Liver (tissue), 10 donors: ENCODE measurements at places on chromosomes 1 and 21. TPM values are rescaled to one million over a fixed set of nuclear protein-coding genes. Genes with fewer than 3 reads are reported as not detected.

DNA sequence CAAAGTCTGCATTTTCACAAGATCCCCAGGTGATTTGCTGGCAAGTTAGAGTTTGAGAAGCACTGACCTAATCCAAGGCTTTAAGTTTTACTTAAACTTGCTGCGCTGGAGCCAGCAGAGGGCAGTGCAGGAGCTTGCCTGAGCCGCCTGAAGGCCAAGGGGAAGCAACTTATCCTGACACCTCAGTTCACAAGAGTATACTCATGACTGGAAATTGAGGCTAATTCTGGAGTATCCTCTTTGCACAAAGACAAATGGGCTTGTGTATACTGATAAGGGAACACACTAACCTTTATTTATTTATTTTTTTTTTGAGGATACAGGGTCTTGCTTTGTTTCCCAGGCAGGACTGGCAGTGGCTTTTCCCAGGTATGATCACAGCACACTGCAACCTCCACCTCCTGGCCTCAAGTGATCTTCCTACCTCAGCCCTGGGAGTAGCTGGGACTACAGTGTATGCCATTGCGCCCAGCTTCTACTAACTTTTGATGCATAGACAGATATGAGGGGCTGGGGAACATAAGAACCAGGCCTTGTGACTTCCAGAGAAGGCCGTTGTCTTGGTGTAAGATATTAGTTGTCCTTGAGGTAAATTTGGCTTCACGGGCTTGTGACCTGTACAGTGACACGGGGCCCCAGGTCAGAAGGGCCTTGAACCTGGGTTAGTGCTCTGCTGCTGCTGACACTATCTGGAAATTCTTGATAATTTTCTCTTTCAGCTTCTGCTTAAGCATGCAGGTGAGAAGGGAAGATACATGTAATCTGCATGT lies 29.0 kb upstream of the SLAMF1 start:
- no peak overlapping the region for H3K27ac ChIP-seq
- no peaks in the 10 kb centered on the region for H3K27me3 ChIP-seq
- no peaks in the 10 kb centered on the region for H3K36me3 ChIP-seq
- H3K4me3 ChIP-seq = no peak overlapping the region
- H3K4me1 ChIP-seq = no peaks in the 10 kb centered on the region

- H3K4me1 ChIP-seq = peaks cover 16% of the 10 kb centered on the region
- DNase-seq = no peak
- H3K4me3 ChIP-seq = no peak overlapping the region
- H3K27ac ChIP-seq = no peak overlapping the region
- no peaks in the 10 kb centered on the region for H3K27me3 ChIP-seq
Measured at GRCh38 chr1:25674807-25675084, 58.2 kb downstream of the MAN1C1 start.

DNA sequence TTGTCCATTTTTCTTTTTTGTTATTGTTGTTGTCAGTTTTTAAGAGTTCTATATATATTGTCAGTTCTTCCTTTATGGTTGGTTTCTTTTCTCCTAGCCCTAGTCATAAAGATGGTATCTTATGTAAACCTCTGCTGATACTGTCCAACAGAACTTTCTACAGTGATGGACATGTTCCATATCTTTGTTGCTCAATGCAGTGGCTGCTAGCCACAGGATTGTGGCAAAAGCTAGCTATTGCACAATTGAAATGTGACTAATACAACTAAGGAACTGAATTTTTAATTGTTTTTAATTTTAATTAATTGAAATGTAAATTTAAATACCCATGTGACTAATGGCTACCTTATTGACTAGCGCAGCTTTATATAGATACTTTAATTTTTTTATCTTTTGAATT lies 411.8 kb upstream of the PTBP2 start:
- DNase-seq = no peak
- H3K4me3 ChIP-seq = no peak overlapping the region
- peaks cover 4% of the 10 kb centered on the region for H3K4me1 ChIP-seq
- no peak overlapping the region for H3K27ac ChIP-seq

GRCh38 chr1:14476170-14476955 lies 122.1 kb upstream of the KAZN start:
- no peak overlapping the region for H3K4me3 ChIP-seq
- H3K4me1 ChIP-seq = no peaks in the 10 kb centered on the region
- H3K36me3 ChIP-seq = no peaks in the 10 kb centered on the region
- DNase-seq = no peak
- no peak overlapping the region for H3K27ac ChIP-seq

GRCh38 chr1:85283475-85284199 lies 7.2 kb upstream of the BCL10 start:
- H3K36me3 ChIP-seq = no peaks in the 10 kb centered on the region
- H3K27ac ChIP-seq = no peak overlapping the region
- DNase-seq = no peak
- H3K4me3 ChIP-seq = no peak overlapping the region
- H3K4me1 ChIP-seq = no peaks in the 10 kb centered on the region
- no peaks in the 10 kb centered on the region for H3K27me3 ChIP-seq

DNA sequence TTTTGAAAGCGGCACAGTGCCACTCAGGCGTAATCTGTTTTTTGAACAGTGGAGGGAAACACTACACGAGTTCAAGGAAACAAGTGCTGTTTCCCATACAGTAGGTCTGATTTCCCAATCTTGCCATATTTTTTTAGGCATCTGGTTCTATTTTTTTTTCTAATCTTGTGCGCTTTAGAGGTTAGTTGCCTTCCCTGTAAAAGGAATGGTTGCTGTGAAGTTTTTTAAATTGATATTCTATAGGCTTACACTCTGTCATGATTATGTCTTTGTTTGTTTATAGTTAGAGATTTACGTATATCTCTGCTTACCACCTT lies 1.2 kb downstream of the NASP start:
- DNase-seq = no peak
- H3K27me3 ChIP-seq = no peaks in the 10 kb centered on the region
- H3K27ac ChIP-seq = peak overlapping the region; percentile 71
- no peaks in the 10 kb centered on the region for H3K36me3 ChIP-seq

- H3K36me3 ChIP-seq = peaks cover 8% of the 10 kb centered on the region
- H3K27ac ChIP-seq = peak overlapping the region; percentile 90
- DNase-seq = no peak
Measured at GRCh38 chr1:89995598-89996449, 914 bp downstream of the ZNF326 start.

ETV3L gene
- polyA plus RNA-seq = not detected

GRCh38 chr1:52632732-52633290 lies at the start of gene SHISAL2A:
TSS of gene SHISAL2A (plus strand) at chr1:52633168. CDS start at chr1:52633494, 326 bp downstream.
- no peaks in the 10 kb centered on the region for H3K36me3 ChIP-seq
- no peak within 1 kb of the TSS for H3K27ac ChIP-seq
- no peak for DNase-seq
- H3K4me3 ChIP-seq = no peak within 1 kb of the TSS

DNA sequence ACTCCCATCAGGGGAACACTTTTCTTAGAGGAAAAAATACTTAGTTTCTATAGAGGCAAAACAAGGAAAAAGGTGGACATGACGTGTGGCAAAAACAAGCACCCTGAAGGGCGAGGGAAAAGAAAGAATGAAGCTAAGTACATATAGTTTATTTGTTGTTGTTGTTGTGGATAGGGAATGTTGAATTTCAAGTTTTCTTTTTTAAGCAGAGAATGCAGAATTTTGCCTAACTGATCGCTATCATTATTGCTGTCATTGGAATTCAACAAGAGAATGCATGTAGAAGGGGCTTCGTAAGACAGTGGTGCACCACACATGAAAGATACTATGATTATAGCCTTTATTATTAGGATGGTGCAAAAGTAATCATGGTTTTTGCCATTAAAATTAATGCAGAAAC lies 144.0 kb downstream of the LMO4 start:
- H3K36me3 ChIP-seq = no peaks in the 10 kb centered on the region
- H3K4me3 ChIP-seq = no peak overlapping the region
- H3K27ac ChIP-seq = no peak overlapping the region
- H3K27me3 ChIP-seq = no peaks in the 10 kb centered on the region
- no peaks in the 10 kb centered on the region for H3K4me1 ChIP-seq
- no peak for DNase-seq

DNA sequence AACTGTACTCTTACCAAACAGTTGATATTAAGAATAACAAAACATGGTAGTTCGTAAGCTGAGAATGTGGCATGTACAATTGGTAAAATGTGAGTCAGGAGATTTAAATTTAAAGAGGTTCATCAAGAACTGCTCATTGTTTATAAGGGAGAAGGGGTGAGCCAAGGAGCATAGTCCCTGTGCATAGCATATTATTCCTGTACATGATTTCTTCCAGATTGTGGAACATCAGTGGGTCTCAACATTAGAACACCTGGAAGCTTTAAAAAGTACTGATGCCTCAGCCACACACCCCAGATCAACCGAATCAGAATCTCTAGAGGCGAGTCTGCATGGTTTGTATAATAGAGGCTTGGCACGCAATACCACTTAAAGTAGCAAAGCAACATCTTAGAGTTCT lies 56.1 kb downstream of the KCTD3 start:
- no peak for DNase-seq
- H3K27ac ChIP-seq = no peak overlapping the region

GRCh38 chr1:11948822-11949458 lies 14.4 kb downstream of the PLOD1 start:
- no peaks in the 10 kb centered on the region for H3K27me3 ChIP-seq
- H3K36me3 ChIP-seq = peaks cover 8% of the 10 kb centered on the region
- DNase-seq = no peak
- H3K4me3 ChIP-seq = no peak overlapping the region

XCL1 gene
- 0.26 TPM for polyA plus RNA-seq

GRCh38 chr1:202589190-202589930 lies 120.9 kb downstream of the SYT2 start:
- H3K4me3 ChIP-seq = no peak overlapping the region
- peak overlapping the region; percentile 45 for H3K27ac ChIP-seq
- H3K27me3 ChIP-seq = no peaks in the 10 kb centered on the region

CD1B gene
- not detected for polyA plus RNA-seq

DNA sequence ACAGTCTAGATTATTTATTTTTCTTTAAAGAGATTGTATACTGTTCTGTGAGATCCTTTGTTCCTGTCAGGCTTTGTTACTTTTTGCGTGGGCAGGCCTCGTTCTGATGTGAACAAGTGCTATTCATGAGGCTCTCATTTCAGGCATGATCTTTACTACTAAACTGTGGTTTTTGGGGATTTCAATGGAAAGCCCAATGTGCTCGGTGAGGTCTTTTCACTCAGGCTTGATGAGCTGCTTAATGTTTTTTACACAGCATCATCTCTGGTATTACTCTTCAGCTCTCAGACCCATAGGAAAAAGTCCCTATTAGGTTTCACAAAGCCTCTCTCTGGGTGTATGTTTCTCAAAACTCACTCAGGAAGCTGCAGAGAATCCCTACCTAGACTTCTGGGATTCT lies 419.4 kb downstream of the GPATCH2 start:
- no peak overlapping the region for H3K4me3 ChIP-seq
- no peaks in the 10 kb centered on the region for H3K27me3 ChIP-seq
- no peaks in the 10 kb centered on the region for H3K4me1 ChIP-seq
- no peaks in the 10 kb centered on the region for H3K36me3 ChIP-seq

OBSCN gene
- 0.54 TPM for polyA plus RNA-seq

GRCh38 chr1:151718666-151719065 lies 2.1 kb upstream of the CELF3 start:
- H3K4me1 ChIP-seq = peaks cover 16% of the 10 kb centered on the region
- H3K27ac ChIP-seq = no peak overlapping the region
- H3K27me3 ChIP-seq = no peaks in the 10 kb centered on the region
- DNase-seq = no peak

DNA sequence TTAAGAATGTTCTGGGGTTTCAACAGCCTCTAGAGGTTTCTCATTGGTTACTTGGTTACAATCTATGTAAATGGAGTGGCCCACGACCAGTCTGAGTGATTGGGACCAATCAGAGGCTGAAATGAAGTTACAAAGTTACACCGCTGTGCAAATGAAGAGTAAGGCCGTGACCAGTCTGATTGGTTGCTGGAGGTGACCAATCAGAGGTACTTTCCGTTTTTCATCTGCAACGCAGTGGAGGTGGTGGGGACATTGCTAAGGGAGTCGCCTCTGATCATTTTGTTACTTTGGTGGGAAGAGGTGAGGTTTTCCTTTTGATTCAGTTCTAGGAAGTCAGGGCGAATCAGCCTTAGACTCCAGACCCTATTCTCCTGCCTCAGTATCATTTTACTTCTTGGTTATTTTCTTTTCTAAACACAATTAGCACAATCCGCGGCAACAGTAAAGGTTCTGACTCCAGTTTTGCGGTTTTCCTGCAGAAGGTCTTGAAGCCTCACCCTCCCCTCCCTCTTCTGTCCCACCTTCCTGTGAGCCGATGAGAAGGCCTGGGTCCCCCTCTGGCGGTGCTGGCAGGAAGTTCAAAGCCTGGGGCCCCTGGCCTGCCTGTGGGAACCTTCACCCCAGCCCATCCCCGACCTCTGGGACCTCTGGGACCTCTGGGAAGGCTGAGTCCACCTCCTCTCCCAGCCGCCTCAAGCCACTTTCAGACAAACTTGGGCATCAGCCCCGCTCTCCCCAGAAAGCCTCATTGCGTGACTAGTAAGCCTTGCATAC lies 38.7 kb upstream of the TTC34 start:
- DNase-seq = no peak
- no peaks in the 10 kb centered on the region for H3K36me3 ChIP-seq
- H3K4me1 ChIP-seq = no peaks in the 10 kb centered on the region
- no peak overlapping the region for H3K27ac ChIP-seq

ROR1 gene
- polyA plus RNA-seq = 0.24 TPM

GRCh38 chr1:167899253-167899681 lies 14.7 kb downstream of the ADCY10 start:
- no peak overlapping the region for H3K4me3 ChIP-seq
- H3K36me3 ChIP-seq = no peaks in the 10 kb centered on the region
- no peak for DNase-seq
- H3K27me3 ChIP-seq = no peaks in the 10 kb centered on the region

SHE gene
- 3.5 TPM for polyA plus RNA-seq

GJA9 gene
- not detected for polyA plus RNA-seq

GRCh38 chr1:156677616-156678596 lies 699 bp upstream of the NES start:
- peaks cover 2% of the 10 kb centered on the region for H3K27me3 ChIP-seq
- no peaks in the 10 kb centered on the region for H3K36me3 ChIP-seq
- DNase-seq = no peak

GNPAT gene
- polyA plus RNA-seq = 14.7 TPM

DNA sequence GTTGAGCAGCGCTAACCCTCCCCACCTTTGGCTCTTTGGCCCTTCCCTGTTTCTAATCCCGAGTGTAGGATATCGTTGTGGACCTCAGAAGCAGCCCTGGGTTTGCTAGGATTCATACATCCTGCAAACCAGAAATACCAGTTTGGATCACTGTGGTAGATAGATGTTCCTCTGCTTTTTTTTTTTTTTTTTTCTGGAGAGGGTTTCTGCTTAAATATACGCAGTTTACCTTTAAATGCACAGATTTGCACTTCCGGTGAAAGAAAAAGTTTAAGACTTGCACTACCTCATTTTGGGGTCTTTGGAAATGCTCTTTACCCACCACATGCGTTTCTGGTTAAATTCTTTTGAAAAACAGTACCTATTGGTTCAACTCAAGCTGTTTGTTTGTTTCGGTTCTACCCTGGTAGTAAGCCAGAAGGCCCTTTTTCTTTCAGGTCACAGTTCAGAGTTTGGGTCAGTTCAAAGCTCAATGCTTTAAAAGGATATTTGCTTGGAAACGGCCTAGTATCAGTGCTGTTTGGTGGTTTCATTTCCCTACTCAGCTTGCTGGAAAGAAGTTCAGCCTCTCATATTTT lies 908 bp downstream of the DDI2 start:
- H3K36me3 ChIP-seq = no peaks in the 10 kb centered on the region
- no peak for DNase-seq
- H3K27me3 ChIP-seq = no peaks in the 10 kb centered on the region
- peak overlapping the region; percentile 97 for H3K27ac ChIP-seq
- peaks cover 57% of the 10 kb centered on the region for H3K4me1 ChIP-seq
